Renal cortical epithelial cell (primary cell): ENCODE measurements at places on chromosomes 13 and 19. TPM values are rescaled to one million over a fixed set of nuclear protein-coding genes. Genes with fewer than 3 reads are reported as not detected.

GRCh38 chr13:31965361-31966066 lies 66.1 kb upstream of the FRY start:
- peak; percentile 95 for DNase-seq

DNA sequence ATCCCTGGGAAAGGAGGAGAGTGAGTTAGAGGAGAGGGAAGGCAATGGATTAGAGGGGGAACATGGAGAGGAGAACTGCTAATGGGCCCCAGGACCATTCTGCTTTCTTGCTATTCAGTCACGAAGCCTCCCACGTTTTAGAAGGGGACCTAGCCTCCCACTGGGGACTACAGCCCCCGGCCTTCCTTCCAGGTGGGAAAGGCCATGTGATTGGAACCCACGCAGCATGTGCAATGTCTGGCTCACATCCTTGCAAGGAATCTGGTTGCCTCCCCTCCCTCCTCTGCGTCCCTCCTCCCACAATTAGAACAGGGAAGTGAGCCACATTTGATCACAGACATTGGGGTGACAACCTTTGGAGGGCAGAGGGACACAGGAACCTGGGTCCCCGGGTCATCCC lies 22.5 kb upstream of the PLA2G4C start:
- no peak for DNase-seq

- peak; percentile 87 for DNase-seq
Observed at GRCh38 chr19:40403262-40403984, 9.8 kb downstream of the PRX start.

- no peak for DNase-seq
Observed at GRCh38 chr19:18286973-18287635, 5.7 kb upstream of the JUND start.

- DNase-seq: no peak
Observed at GRCh38 chr19:5042556-5042955, 73.6 kb downstream of the KDM4B start.

- peak; percentile 80 for DNase-seq
Observed at GRCh38 chr13:45341799-45342500, 967 bp upstream of the TPT1 start.

GRCh38 chr19:5563935-5564612 lies 3.7 kb downstream of the TINCR start:
- DNase-seq: peak; percentile 47

The FGF22 gene
- 0.10 TPM in 1 of 2 replicates, not detected in the other for total RNA-seq

The RGL3 gene
- 1.9 and 11.2 TPM in 2 replicates for total RNA-seq

The FFAR3 gene
- total RNA-seq: not detected in 2 replicates

The MAP1S gene
- total RNA-seq: 18.1 and 43.3 TPM in 2 replicates

The ANGPTL8 gene
- total RNA-seq: not detected in 2 replicates

The POLR2I gene
- total RNA-seq: 38.2 and 49.5 TPM in 2 replicates

The CDC37 gene
- 187 and 245 TPM in 2 replicates for total RNA-seq

The ZNF724 gene
- total RNA-seq: 5.8 and 9.0 TPM in 2 replicates

The C19orf73 gene
- 0.45 TPM in 1 of 2 replicates, not detected in the other for total RNA-seq
